ENCODE measurements at places on chromosomes 5 and 9. TPM values are rescaled to one million over a fixed set of nuclear protein-coding genes. Genes with fewer than 3 reads are reported as not detected.

Gene CCDC192
- not detected for total RNA-seq

Gene STKLD1
- 1.6 TPM for total RNA-seq

Gene ARID3C
- not detected for total RNA-seq

Gene STK32A
- total RNA-seq: 5.8 TPM

Gene TLX3
- total RNA-seq: not detected

Gene PCBD2
- total RNA-seq: 19.6 TPM

Gene C9orf43
- total RNA-seq: 2.5 TPM

Gene FCN1
- total RNA-seq: 2.3 TPM

Gene LCN1
- not detected for total RNA-seq

Gene SLC46A2
- total RNA-seq: not detected

Gene AQP3
- total RNA-seq: 4.3 TPM

Gene MLANA
- total RNA-seq: not detected

Gene PCDHGB5
- 21.2 TPM for total RNA-seq

Gene NR6A1
- 20.4 TPM for total RNA-seq

Gene SPINK9
- total RNA-seq: not detected

Gene CNTLN
- total RNA-seq: 13.0 TPM

Gene CATSPER3
- not detected for total RNA-seq

Measured in thyroid gland (tissue), 4 donors.